ENCODE measurements at places on chromosomes 3 and 15. TPM values are rescaled to one million over a fixed set of nuclear protein-coding genes. Genes with fewer than 3 reads are reported as not detected.

- DNase-seq: no peak
Observed at GRCh38 chr15:30859091-30859874, 44.4 kb upstream of the FAN1 start.

GRCh38 chr3:123021996-123022510 lies 5.5 kb downstream of the SEMA5B start:
- DNase-seq: no peak

GRCh38 chr3:141305436-141305835 lies 62.9 kb upstream of the ZBTB38 start:
- no peak for DNase-seq

- DNase-seq: no peak
Observed at GRCh38 chr3:41519746-41520145, 320.4 kb downstream of the CTNNB1 start.

DNA sequence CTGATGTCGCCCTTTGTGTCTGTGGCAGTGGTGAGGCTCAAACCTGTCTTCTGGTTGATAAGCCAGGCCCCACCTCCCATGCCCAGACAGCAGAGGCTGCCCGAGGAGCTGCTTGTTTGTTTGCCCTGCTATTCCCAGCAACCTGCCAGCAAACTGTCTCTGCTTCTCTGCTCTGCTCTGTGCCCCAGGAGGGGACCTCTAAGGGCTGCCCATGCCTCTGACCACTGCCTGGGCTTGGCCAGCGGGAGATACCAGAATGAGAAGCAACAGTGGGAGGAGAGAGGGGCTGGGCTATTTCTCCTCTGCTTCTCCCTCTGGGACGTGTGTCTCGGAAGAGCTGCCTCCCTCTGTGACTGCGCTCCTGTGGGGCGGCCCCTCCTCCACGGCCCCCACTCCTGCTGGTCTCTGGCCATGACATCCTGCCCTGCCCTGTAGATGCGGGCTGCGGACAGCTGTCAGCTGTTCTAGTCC lies 213.1 kb downstream of the RPLP1 start:
- peak; percentile 59 for DNase-seq

GRCh38 chr3:108341911-108342310 lies 45.6 kb downstream of the HHLA2 start:
- DNase-seq: no peak

DNA sequence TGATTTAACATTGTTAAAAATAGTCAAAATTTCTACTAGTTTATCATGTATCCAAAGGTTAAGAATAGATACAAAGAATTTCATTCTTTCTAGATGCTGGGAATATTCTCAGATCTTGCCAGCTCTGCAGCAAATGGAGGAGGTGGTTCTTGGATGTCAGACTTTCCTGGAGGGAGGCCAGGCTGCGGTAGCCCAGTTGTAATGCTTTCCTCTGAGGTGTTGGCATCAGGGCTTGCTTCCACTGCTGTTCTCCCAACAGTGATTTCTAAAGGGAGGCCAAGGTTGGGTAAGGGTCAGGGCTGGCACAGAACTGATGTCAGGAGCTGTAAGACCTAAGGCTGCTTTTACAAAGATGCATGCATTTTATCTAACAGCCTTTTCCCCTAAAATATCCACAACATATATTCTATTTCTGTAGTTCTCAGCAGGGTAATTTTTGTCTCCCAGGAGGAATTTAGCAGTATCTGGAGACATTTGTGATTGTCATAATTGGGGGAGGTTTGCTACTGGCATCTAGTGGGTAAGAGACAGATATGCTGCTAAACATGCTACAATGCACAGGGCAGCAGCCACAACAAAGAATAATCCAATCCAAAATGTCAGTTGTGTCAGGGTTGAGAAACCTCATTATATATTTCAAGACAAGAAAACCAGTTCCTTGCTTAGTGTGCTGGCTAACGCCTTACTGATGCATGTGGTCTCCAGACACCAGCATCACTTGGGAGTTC lies 42.0 kb upstream of the SPTSSB start:
- peak; percentile 81 for DNase-seq

GRCh38 chr3:22713936-22714335 lies 489.2 kb upstream of the UBE2E2 start:
- DNase-seq: no peak

GRCh38 chr15:67887776-67888175 lies 47.9 kb upstream of the RNU6-1 start:
- DNase-seq: no peak

DNA sequence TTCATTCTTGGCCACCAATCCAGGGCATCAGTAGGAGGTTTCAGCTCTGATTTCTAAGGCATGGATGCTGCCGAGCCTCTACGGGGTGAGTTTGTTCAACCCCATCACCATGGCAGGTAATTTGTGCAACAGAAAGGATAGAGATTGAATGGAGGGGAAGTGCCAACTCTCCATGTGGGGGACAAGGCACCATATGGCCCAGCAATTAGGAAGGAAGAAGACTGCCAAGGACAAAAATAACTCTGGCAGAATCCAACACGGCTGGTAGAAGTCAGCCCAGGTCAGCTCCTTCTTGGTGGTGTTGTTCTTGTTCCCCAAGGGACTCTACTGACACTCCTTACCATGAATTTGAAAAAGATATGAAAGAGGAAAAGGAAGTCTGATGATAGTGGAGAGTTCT lies 503.9 kb downstream of the MAGI1 start:
- no peak for DNase-seq

DNA sequence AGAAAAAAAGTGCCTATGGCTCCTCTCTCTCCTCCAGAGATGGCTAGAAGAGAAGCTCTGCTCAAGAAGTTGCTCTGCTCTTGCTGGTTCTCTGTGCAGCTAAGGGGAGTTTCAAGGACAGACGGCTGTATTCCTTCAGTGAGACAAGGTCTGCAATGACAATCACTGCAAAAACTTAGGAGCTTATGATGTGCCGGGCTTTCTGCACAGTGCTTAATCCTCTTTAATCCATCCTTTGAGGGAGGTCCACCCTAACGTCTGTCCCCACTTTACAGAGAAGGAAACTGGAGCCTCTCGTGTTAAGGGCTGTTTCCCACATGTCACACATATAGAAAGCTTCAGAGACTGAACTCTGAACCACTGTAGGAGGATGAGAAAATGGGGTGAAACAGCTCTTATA lies 260.6 kb downstream of the MEX3B start:
- DNase-seq: no peak

DNA sequence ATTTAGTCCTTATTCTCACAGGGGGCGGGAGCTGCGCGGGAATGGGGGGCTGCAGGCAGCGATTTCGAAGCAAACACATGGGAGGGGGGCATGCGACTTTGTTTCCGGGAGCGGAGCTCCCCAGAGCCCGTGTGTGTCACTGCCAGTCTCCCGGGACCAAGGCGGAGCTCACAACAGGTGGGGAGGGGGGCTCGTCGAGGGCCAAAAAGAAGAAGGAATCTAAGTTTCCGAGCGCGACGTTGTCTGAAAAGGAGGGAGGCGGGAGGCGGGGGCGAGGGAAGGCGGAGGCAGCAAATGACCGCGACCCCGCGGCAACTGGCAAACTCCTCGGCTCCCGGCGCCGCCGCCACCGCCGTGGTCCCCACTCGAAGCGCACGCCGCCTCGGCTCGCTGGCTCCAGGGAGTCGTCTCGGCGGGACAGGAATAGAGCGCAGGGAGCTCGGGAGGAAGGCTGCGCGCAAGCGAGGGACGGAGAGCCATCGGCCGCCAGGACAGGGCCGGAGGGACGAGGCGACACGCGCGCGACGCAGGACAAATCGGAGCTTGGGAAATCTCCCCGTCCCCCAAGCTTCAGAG lies 1.4 kb downstream of the FOXP1 start:
- DNase-seq: peak; percentile 89

- no peak for DNase-seq
Observed at GRCh38 chr3:114401346-114401745, 107.5 kb downstream of the TIGIT start.

- no peak for DNase-seq
Observed at GRCh38 chr15:27165590-27165989, 194.6 kb downstream of the GABRG3 start.

- peak; percentile 82 for DNase-seq
Observed at GRCh38 chr3:70982700-70983140, 600.8 kb downstream of the FOXP1 start.

- peak; percentile 89 for DNase-seq
Observed at GRCh38 chr15:38072348-38073177, 138.1 kb downstream of the TMCO5A start.

DNA sequence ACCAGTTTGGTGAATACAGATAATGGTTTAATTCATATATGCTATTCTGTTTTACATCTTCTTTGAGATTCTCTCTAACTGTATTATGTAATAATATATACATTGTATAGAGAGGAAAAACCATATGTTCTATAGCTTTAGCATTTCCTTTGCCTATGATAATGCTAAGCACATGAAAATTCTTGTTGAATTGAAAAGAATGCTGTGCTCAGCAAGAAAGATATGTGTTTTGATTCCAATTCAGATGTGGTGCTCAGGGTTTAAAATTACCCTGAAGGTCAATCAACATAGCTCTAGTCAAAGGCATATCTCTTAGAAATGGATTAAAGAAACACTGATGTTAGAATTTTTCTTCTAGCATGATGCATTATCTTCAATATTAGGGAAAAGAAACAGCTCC lies 8.5 kb upstream of the TUSC7 start:
- DNase-seq: no peak

- peak; percentile 92 for DNase-seq
Observed at GRCh38 chr3:99638167-99638948, at the start of gene COL8A1. Gene COL8A1, plus strand, starts transcription at chr3:99638594. Its CDS starts 152,089 bp downstream, at chr3:99790683.

DNA sequence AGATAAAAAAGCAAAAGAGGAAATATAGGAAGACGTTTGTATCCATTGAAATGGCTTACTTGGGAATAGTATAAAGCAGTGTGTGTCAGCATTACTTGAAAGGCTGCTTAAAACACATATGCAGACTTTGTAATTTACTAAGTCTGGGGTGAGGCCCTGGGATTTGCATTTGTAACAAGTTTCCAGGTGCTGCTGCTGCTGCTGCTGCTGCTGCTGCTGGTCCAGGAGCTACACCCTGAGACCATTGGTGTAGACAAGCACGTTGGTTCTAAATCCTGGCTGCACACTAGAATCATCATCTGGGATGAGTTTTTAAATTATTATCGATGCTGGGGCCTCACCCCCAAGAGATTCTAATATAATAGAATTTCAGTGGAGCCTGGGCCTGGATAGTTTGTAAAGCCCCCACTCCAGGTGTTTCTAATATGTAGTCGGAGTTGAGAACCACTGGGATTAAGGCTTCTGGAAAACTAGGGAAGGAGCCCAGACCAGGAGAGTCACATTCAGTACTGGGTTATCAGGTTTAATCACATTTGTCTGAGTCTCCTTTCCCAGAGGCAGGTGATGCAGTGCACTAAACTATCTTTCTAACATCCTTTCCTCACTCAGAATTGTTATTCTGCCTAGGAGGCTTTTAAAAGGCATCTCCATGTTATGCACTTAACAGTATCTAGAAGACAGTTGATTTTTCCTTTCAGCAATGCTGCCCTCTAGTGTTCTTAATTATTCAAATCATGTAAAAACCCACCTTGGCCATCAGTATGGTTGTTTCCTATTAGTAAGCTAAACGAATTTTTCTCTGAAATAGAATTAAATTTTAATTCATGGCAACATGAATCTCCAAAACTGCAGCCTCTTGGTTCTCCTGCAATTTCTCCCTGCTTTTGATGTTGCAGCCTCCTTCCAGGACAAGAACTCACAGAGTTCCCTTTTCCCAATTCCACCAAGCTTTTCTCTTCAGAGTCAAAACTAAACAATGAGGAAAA lies 45.4 kb downstream of the SSR3 start:
- no peak for DNase-seq

DNA sequence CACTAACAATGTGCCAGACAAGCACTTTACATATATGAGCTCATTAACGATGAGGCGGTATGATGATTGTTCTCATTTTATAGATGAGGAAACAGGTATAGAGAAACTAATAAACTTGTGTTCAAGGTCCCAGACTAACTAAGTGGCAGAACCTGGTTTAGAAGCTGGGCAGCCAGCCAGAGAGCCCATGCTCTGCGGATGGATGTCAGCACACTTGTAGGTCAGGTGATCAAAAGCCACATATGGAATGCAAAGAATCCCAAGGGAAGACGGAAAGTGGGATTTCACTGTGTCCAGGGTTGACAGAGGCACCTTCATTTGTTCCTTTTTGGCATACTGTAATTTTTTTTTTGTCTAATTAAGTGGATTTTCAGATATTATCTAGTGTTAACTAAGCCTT lies 103.7 kb downstream of the EFL1 start:
- no peak for DNase-seq

- no peak for DNase-seq
Observed at GRCh38 chr15:83992324-83993031, 243.1 kb upstream of the GOLGA6L4 start.

DNA sequence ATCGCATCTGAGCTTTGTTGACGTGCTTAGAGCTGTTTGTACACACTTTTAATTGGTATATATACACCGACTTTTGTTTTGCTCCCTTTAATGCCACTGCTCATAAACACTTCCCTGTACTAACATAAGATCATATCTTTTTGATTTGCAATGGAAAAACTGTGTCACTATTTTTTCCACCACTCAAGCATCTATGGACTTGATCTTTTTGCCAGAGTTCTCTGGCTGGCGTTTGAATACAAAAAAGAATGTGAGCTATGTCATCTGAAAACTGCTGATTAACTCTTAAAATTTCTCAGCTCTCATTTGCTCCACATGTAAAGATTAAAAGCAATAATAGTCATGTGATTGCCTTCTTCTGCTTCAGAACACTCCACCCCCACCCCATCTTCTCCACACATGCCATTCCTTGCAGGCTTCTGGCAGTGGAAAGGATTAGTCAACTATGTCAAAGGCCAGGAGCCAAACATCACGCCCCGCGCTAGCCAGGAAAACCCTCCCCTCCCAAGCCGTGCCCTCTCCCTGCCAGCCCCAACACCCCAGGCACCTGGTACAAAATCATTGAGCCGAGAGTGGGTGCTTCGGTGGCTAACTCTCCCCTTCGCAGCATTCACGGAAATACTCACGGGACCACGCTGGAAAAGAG lies 123.4 kb upstream of the MEF2A start:
- peak; percentile 81 for DNase-seq

DNA sequence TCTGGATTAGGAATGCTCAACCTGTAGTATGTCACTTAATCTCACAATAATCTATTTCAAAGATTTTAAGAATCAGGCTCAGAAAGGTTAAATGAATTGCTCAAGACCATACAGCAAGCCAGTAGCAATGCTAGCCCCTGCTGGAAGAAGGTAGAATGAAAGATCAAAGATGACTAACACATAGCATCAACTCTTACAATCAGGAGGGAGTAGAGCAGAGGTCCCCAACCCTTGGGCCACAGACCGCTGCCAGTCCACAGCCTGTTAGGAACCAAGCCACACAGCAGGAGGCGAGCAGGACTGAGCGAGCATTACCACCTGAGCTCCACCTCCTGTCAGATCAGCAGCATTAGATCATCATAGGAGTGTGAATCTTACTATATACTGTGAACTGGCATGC lies 15.5 kb upstream of the GATM start:
- no peak for DNase-seq

The ITIH3 gene
- total RNA-seq: 14.8 TPM

The IMPG2 gene
- total RNA-seq: 0.38 TPM

The SPTSSB gene
- total RNA-seq: not detected

The SUSD5 gene
- 4.0 TPM for total RNA-seq

The LIPC gene
- 0.14 TPM for total RNA-seq

The LIPH gene
- not detected for total RNA-seq

The FOXB1 gene
- not detected for total RNA-seq

The GOLGA8R gene
- 8.0 TPM for total RNA-seq

Data from posterior vena cava (tissue), 2 donors.